ENCODE measurements at places on chromosomes 6 and 20.

DNA sequence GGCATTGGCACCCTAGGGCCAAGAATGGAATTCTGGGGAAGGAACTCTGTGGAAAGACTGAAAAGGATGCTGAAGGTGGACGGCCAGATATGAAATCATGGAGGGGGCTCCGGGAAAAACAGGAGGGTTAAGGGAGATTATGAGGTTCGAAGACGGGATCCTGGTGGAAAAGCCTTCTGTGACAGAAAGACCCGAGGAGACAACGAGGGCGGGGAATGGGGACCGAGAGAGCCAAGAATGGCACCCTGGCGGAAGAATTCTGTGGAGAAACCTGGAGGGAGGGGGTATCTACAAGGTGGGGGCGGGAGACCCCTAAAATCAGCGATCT lies 426 bp downstream of the TRMT6 start:
- DNase-seq: no peak

DNA sequence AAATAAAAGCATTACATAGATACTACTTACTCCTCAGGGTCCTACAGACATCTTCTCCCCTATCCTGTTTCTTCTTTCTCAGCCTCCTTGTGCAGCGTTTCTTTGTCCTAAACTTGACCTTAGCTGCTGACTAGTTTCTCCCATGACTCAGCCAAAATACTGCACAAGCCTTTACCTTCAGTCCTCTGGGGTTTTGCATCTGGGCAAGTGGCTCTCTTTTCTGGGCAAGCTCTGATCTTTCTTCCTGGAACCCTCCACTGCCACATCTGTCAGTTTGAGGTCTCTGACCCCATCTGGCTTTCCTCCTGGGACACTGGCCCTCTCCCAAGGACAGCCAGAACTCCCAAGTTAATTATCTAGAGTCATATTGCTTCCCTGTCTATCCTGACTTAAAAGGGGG lies 838.4 kb downstream of the DHX35 start:
- DNase-seq: no peak

GRCh38 chr6:141133346-141133745 lies 999.4 kb upstream of the GJE1 start:
- no peak for DNase-seq

- DNase-seq: no peak
These were observed 94.6 kb downstream of the FOXA2 start for GRCh38 chr20:22489626-22490286.

Measured in T-helper 17 cell (primary cell).